ENCODE measurements at places on chromosomes 7 and 10. TPM values are rescaled to one million over a fixed set of nuclear protein-coding genes. Genes with fewer than 3 reads are reported as not detected.

The HGF gene
- total RNA-seq, result not detected

- no peak for DNase-seq
These were observed 71.6 kb upstream of the LAMB4 start for GRCh38 chr7:108201766-108202165.

DNA sequence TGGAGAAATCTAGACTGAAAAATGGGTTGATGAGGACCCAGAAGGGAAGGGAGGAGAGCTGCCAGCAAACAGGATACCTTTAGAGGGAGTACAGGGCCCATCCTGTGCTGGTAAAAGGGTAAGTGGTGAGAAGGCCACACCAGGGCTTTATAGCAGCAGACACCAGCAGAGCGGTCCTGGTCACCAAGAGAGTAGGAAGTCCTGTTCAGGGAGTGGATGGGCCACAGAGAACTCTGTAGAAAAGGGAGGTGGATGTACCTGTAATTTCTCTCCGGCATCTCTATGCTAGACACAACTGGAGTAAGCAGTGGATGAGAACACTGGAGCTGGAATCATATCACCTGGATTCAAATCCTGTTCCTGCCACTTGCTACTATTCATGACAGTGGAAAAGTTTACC is 867.2 kb downstream of the CCSER2 start:
- DNase-seq, result no peak

GRCh38 chr7:48681006-48681405 is 243.3 kb upstream of the CDC14C start:
- DNase-seq, result no peak

The FOXI2 gene
- not detected for total RNA-seq

The AQP1 gene
- 0.11 TPM for total RNA-seq

GRCh38 chr7:69617364-69617763 is 19.1 kb downstream of the AUTS2 start:
- DNase-seq, result no peak

- DNase-seq, result no peak
These were observed 1.7 kb upstream of the POU6F2 start for GRCh38 chr7:38975944-38976392.

The SMO gene
- total RNA-seq, result 0.07 TPM

The OGDHL gene
- 0.27 TPM for total RNA-seq

The CRYGN gene
- not detected for total RNA-seq

DNA sequence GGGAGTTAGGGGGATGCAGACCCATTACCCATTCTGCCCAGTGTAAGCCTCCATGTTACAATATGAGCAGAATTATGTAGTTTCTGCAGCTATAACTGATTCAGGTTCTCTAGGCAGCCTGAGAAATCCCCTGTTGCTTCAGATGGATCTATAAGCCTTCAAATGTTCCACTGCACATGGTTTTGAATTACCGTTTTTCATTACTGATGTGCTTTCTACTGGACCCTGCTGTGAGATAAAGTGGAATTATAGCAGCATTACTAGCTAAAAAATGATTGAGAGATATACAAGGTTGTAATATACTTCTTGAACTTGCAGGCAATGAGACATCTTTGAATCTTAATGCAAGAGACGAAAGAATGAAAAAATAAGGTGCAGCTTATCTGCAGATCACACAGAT is 38.4 kb upstream of the ANAPC16 start:
- no peak for DNase-seq

DNA sequence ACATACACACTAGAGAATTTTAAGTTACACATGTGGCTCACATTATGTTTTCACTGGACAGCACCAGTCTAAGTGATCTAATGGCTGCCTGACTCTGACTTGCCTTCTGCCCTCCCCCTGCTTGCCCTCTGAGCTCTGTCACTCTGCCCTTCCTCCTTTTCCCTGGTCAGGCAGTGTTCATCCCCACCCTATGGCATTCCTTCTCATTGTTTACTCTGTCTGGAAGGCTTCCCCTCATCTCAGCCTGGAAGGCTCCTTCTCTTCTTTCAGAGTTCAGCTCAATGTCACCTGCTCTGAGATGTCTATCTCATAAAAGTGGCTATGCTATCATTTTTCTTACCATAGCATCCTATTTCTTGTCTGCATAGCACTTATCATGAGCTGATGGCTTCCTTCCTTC is 305.7 kb downstream of the BMPER start:
- no peak for DNase-seq

GRCh38 chr7:45053401-45053800 is 35.4 kb downstream of the NACAD start:
- no peak for DNase-seq

DNA sequence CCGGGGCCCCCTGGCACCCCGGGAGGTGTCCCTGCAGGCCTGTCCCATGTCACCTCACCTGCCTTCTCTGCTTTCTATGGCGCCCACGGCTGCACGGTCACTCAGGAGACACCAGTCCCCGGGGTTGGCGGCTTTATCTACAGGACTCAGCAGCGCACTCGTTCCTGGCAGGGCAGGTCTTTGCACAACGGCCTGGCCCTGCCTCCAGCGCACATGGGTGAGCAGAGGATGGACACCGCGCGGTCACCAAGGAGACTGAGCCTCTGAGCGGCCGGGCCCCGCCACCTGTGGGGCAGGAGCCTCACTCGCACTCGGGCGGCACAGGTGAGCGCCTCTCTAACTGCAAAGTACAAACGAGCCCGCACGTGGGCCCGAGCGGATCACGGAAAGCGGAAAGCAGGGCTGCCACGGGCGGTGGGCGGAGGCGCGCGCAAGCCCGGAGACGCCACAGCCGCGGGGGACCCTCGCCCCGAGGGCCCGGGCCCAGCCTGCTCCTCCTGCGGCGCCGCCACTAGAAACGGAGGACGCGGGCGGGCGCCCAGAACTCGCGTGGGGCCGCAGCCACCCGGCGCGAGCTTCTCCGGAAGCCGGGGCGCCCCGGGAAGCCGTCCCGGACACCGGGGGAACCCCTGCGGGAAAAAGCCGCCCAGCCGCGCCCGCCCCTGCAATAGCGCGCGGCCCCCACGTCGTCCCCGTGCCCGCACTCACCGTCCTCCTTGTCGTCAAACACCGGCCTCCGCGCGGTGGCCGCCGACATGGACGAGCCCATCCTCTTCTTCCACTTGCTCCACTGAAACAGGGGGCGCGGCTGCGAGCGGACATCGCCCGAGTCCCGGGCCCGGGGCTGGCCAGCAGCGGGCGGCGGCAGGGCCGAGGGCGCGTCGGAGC is 642 bp downstream of the STK32C start:
- peak; percentile 35 for DNase-seq

GRCh38 chr7:54788664-54789063 is 29.7 kb upstream of the SEC61G start:
- peak; percentile 9 for DNase-seq

DNA sequence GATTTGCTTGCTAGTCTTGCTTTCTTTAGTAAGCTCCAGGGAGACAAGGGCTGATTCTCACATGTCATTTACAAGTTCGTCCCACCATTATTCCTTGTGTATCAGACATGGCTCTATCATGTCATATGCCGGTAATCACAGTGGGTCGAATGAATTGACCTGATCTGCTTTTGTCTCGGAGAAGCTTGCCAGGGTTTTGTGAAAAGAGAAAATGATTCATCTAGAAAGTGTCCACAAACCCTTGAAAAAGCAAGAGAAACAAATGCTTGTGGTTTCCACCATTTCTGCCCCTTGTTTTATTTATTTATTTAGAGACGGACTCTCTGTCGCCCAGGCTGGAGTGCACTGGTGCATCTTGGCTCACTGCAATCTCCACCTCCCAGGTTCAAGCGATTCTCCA is 278.5 kb downstream of the TCF7L2 start:
- no peak for DNase-seq

The ZNF365 gene
- not detected for total RNA-seq

The SPAM1 gene
- total RNA-seq, result not detected

DNA sequence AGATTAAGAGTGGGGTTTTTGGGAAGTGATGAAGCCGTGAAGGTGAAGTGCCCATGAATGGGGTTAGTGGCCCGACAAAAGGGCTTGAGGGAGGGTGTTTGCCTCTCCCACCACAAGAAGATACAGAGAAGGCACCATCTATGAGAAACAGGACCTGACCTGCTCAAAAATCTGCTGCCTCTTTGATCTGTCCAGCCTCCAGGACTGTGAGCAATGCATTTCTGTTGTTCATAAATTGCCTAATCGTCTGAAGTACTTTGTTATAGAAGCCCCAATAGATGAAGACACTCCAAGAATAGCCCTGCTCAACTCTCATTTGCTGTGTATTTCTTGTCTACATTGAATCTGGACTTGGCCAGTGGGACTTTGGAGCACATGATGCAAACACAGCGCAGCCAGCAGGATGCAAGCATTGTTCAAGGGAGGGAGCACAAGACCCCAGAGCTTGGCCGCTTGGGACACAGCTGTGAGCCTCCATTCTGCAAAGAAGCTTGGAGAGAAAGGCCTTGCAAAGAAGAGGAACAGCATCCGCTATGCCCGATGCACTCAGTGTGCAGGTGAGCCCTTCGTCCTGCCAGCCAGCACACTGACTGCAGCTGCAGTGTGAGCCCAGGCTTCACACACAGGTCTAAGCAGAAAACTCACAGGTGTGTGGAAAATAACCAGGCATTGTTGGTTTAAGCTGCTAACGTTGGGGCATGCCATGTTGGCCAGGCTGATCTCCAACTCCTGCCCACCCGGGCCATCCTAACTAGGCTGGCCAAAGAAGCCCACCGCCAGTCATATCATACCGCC is 73.2 kb upstream of the KLF6 start:
- no peak for DNase-seq

The GPR15LG gene
- not detected for total RNA-seq

GRCh38 chr10:115093286-115093775 is at the start of gene ATRNL1:
TSS of gene ATRNL1 (plus strand) at chr10:115093365. CDS start at chr10:115093751, 386 bp downstream.
- no peak for DNase-seq

The TMEM196 gene
- total RNA-seq, result not detected

DNA sequence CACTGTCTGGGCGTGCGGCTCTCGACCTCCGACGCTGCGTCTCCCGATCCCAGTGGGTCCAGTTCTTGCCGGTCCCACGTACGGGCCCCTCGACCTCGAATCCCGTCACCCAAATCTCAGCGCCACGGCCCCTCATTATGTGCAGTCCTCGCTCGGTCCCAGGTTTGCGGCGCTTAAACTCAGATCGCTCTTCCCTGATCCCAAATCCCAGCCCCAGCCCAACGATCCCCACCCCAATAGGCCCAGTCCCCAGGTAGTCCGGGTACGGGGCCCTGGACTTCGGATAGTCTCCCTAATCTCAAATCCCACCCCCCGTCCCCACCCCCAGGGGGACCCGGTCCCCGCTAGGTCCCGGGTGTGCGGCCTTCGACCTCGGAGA is 666 bp downstream of the HNRNPF start:
- DNase-seq, result no peak

GRCh38 chr7:4010923-4011656 is 671.0 kb upstream of the FOXK1 start:
- DNase-seq, result no peak

The APBB1IP gene
- 43.1 TPM for total RNA-seq

DNA sequence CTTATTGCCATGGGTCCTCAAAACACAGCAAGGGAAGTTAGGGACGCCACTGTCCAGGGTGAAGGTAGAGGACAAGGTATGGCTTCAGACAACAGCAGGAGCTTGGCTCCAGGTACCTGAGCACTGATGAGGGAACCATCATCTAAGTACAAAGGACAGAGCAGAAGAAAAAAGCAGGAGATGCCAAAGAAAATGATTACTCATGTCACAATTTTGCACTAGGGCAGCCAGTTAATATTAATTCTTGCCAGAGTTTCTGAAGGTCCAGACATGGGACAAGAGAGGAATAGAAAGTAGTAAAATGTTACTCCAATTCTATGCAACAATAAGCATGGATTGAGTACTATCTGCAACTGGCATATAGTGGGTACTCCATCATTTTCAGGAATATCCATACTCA is 14.1 kb downstream of the PTN start:
- no peak for DNase-seq

DNA sequence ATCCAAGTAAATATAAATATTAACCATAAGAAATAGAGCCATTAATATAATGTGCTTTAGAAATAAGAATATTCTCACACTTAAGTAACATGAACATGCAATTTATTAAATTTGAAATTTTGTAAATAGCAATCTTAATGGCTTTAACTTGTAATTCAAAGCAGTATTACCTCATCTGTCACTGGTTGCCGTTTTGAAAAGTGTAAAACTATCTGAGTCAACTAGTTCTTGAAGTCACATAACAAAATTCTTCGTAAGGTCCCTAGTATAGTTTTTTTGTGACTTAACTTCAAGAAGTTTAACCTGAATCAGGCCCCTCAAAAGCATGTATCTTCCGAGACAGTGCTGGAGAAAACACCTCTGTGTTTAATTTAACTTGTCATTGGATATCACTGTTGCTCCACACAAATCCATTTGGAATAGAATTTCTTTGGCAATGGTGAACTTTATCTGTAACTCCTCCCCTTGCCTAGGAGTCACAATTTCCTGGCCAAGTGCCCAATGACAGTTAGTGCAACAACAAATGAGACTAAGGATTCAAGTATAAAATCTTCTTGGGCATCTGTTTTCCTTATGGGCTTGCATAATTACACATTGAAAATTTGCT is 47.1 kb downstream of the NT5C2 start:
- DNase-seq, result no peak

DNA sequence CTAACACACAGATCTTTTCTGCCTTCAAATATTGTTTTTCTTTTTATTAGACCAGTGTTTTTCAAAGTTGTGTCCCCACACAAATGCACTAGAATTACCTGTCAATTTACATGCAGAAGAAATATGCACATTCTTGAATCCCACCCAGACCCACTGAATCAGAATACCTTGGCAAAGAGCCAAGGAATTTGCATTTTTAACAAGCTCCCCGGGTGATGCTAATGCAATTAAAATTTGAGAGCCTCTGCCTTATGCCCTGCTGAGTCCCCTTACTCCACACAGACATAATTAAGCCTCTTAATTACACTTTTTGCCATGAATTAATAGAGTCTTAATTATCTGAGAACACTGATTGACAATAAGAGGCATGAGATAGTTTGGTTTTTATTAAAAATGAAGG is 201.2 kb upstream of the GRB10 start:
- no peak for DNase-seq

DNA sequence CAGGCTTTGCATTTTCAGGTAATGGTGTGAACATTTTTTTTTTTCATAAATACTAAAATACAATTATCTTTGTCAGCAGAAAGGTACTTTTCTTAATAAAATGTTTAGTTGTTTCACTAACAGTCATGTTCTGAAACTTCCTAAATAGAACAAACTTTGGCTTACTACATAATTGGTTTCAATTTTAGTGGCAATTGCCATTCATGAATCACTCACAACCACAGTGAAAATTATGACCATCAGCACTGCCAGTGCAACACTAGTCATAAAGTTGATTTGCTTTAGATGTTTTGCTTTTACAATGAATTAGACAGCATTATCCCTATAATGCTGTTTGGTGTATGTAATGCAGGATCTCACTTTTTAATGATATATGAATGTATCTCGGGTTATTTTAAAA is 297.6 kb upstream of the PLXDC2 start:
- no peak for DNase-seq

GRCh38 chr10:3782146-3782450 is 2.9 kb downstream of the KLF6 start:
- no peak for DNase-seq

Data from activated naive CD4-positive, alpha-beta T cell treated with anti-CD3 and anti-CD28 coated beads, Interleukin-2, amount 50 U/mL, for 72 hours (primary cell).